DND-41 (cell line): ENCODE measurements at places on chromosomes 7 and 10.

GRCh38 chr10:35691522-35692236 lies 49.6 kb upstream of the FZD8 start:
- H3K4me1 ChIP-seq = no peaks in the 10 kb centered on the region
- DNase-seq = no peak
- no peaks in the 10 kb centered on the region for H3K36me3 ChIP-seq

DNA sequence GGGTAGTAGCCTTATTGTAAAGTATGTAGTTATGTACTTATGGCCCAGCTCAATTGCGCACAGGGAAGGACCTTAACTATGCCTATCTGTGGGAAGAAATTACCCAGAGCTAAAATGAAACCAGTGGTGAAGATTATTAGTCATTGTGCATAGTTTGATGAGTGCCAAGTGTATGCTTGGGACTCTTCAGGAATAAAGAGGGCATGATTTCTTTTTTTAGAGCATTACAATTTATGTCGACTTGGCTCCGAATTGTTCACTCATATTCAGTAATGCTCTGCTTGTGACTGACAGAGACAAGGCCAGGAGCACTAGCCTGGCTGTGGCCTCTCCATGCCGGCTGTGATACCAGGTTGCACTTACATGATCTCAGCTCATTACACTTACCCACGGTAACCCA lies 269.5 kb downstream of the TRIL start:
- no peak overlapping the region for H3K27ac ChIP-seq
- H3K27me3 ChIP-seq = peaks cover 8% of the 10 kb centered on the region
- H3K36me3 ChIP-seq = no peaks in the 10 kb centered on the region
- DNase-seq = no peak
- no peaks in the 10 kb centered on the region for H3K4me1 ChIP-seq

- H3K27me3 ChIP-seq = no peaks in the 10 kb centered on the region
- peak overlapping the region; percentile 94 for H3K27ac ChIP-seq
- DNase-seq = peak; percentile 89
- H3K36me3 ChIP-seq = peaks cover 51% of the 10 kb centered on the region
Measured at GRCh38 chr7:100583132-100584053, 2.5 kb downstream of the LRCH4 start.

DNA sequence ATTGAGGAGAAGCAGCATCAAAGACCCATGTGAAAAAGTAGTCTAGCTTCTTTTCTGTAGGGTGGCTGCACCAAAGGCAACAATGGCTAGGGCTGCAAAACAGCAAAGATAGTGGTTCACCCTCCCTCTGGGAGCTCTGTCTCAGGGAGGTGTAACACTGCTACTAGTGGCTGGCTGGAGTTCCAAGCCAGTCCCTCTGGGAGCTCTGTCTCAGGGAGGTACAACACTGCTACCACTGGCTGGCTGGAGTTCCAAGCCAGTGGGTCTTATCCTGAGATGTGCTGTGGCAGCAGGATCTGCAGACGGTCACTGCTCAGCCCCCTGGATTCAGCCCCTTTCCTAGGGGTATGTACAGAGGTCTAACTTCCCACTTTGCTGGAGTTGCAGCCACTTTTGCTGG lies 37.9 kb upstream of the TMEM140 start:
- H3K27ac ChIP-seq = no peak overlapping the region
- H3K36me3 ChIP-seq = no peaks in the 10 kb centered on the region
- DNase-seq = no peak
- H3K4me1 ChIP-seq = no peaks in the 10 kb centered on the region
- H3K4me3 ChIP-seq = no peak overlapping the region

GRCh38 chr7:129688503-129689222 lies 77.1 kb downstream of the NRF1 start:
- H3K4me1 ChIP-seq = no peaks in the 10 kb centered on the region
- H3K36me3 ChIP-seq = peaks cover 61% of the 10 kb centered on the region
- DNase-seq = no peak

- H3K27ac ChIP-seq = no peak overlapping the region
- no peaks in the 10 kb centered on the region for H3K4me1 ChIP-seq
- H3K27me3 ChIP-seq = no peaks in the 10 kb centered on the region
- no peaks in the 10 kb centered on the region for H3K36me3 ChIP-seq
- DNase-seq = peak; percentile 24
Measured at GRCh38 chr7:153190452-153190851, 430.9 kb downstream of the ACTR3B start.

- DNase-seq = no peak
- H3K36me3 ChIP-seq = no peaks in the 10 kb centered on the region
- no peaks in the 10 kb centered on the region for H3K27me3 ChIP-seq
- H3K4me3 ChIP-seq = no peak overlapping the region
- peaks cover 8% of the 10 kb centered on the region for H3K4me1 ChIP-seq
Measured at GRCh38 chr10:32148864-32149251, 92.6 kb upstream of the KIF5B start.

DNA sequence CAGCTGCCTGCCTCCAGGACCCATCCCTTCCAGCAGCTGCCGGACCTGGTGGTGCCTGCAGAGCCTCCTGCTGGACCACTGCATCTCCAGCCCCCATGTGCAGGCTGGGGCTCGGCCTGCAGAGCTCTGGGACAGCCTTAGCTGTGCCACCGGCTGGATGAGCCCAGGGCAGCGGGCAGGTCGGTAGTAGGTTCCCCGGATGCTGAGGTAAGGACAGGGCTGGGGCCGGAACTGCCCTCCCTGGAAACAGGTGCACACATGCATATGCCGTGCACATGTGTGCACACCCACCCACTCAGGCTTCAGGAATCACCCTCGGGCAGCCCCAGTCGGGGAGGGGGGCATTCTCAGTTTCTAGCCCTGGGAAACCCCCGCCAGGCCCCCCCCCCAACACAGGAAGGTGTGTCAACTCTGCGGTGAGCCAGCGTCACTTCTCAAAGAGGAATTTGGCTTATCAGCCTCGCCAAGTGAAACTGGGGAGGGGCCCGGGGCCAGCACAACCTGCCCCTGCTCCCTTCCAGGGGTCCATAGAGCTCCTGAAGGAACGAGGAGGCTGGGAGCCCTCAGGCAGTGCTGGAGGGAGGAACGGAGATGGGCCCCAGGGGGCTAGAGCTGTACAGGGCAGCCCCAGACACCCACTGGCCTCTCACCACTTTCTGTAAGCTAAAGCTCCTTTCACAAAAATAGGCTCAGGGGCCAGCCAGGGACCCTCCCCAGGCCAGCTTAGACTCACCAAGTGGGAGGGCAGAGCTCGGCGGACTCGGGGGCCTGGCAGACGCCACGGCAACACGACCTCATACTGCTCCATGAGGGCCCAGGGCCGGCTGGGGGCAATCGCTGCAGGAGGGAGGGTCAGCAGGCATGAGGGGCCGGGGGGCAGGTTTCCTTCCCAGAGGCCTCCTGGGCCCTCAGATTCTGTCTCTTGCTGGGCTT lies 1.7 kb downstream of the ADAM8 start:
- H3K36me3 ChIP-seq = peaks cover 23% of the 10 kb centered on the region
- H3K27me3 ChIP-seq = no peaks in the 10 kb centered on the region
- DNase-seq = no peak
- H3K4me1 ChIP-seq = no peaks in the 10 kb centered on the region
- H3K27ac ChIP-seq = no peak overlapping the region
- no peak overlapping the region for H3K4me3 ChIP-seq

GRCh38 chr10:61835069-61835945 lies 66.2 kb upstream of the ARID5B start:
- peak; percentile 8 for DNase-seq
- no peaks in the 10 kb centered on the region for H3K27me3 ChIP-seq
- peaks cover 14% of the 10 kb centered on the region for H3K4me1 ChIP-seq
- H3K36me3 ChIP-seq = no peaks in the 10 kb centered on the region

DNA sequence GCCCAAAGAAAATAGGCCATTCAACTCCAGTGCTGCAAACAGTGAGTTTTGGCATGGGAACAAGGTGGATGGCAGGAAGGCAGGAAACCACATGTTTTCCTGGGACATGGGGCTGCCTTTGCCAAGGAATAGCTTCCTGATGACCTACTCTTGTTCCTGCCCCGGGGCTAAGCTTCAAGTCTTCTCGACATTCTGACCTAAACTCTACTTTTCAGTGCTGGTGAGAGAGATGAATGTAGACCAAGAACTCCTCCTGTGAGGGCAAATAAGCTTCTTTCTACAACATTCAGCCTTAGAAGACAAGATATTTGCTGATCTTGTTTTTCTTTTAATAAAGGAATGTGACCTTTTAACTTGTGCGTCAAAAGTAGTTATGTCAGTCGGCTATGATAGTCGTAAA lies 199.0 kb downstream of the GPR37 start:
- no peaks in the 10 kb centered on the region for H3K27me3 ChIP-seq
- H3K27ac ChIP-seq = no peak overlapping the region
- H3K4me1 ChIP-seq = no peaks in the 10 kb centered on the region
- no peak overlapping the region for H3K4me3 ChIP-seq
- no peak for DNase-seq

GRCh38 chr10:48460182-48460581 lies 144.7 kb downstream of the ARHGAP22 start:
- no peak overlapping the region for H3K4me3 ChIP-seq
- H3K36me3 ChIP-seq = no peaks in the 10 kb centered on the region
- H3K4me1 ChIP-seq = no peaks in the 10 kb centered on the region
- DNase-seq = no peak
- H3K27ac ChIP-seq = no peak overlapping the region

- DNase-seq = no peak
- H3K4me1 ChIP-seq = no peaks in the 10 kb centered on the region; the same call in 1 of the 2 replicates
- H3K27ac ChIP-seq = peak overlapping the region; percentile 35; the same call in 1 of the 2 replicates
- no peak overlapping the region for H3K4me3 ChIP-seq
Measured at GRCh38 chr10:124703778-124704427, 40.3 kb downstream of the FAM53B start.

GRCh38 chr10:102603946-102604345 lies 40.3 kb upstream of the TRIM8 start:
- no peaks in the 10 kb centered on the region for H3K4me1 ChIP-seq
- H3K36me3 ChIP-seq = peaks cover 42% of the 10 kb centered on the region
- no peaks in the 10 kb centered on the region for H3K27me3 ChIP-seq
- no peak overlapping the region for H3K4me3 ChIP-seq
- H3K27ac ChIP-seq = no peak overlapping the region

DNA sequence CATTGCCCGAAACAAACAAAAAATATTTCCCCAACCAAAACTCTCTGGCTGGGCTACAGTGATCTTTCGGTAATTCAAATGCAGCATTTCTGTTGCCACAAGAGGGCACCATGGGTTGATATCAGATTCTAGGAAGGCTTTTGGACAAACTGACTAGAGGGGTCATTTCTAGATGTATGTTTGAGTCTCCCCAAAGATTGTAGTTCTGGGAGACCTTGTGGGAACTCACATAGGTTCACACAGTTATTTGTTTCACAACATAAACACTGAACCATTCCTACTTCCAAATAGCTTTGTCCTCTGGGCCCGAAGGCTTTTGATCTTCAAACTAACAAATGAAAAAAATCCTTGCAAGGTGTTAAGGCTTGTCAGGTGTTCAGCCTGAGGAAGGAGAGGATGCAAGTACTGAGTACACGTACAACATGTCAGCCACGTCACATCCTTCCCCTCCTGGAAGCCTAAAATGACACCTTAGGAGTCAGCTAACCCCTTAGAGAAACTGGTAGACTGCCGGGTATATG lies 37.0 kb upstream of the IL15RA start:
- H3K27me3 ChIP-seq = no peaks in the 10 kb centered on the region
- peak; percentile 54 for DNase-seq
- no peak overlapping the region for H3K4me3 ChIP-seq
- H3K27ac ChIP-seq = no peak overlapping the region
- H3K4me1 ChIP-seq = no peaks in the 10 kb centered on the region

GRCh38 chr7:33446551-33446950 lies 317.2 kb downstream of the BBS9 start:
- H3K4me3 ChIP-seq = no peak overlapping the region
- no peaks in the 10 kb centered on the region for H3K36me3 ChIP-seq
- H3K4me1 ChIP-seq = no peaks in the 10 kb centered on the region
- DNase-seq = no peak

GRCh38 chr10:86300931-86301830 lies 65.4 kb downstream of the GRID1 start:
- DNase-seq = no peak
- no peak overlapping the region for H3K4me3 ChIP-seq
- H3K36me3 ChIP-seq = no peaks in the 10 kb centered on the region
- H3K27ac ChIP-seq = no peak overlapping the region
- no peaks in the 10 kb centered on the region for H3K4me1 ChIP-seq
- no peaks in the 10 kb centered on the region for H3K27me3 ChIP-seq

DNA sequence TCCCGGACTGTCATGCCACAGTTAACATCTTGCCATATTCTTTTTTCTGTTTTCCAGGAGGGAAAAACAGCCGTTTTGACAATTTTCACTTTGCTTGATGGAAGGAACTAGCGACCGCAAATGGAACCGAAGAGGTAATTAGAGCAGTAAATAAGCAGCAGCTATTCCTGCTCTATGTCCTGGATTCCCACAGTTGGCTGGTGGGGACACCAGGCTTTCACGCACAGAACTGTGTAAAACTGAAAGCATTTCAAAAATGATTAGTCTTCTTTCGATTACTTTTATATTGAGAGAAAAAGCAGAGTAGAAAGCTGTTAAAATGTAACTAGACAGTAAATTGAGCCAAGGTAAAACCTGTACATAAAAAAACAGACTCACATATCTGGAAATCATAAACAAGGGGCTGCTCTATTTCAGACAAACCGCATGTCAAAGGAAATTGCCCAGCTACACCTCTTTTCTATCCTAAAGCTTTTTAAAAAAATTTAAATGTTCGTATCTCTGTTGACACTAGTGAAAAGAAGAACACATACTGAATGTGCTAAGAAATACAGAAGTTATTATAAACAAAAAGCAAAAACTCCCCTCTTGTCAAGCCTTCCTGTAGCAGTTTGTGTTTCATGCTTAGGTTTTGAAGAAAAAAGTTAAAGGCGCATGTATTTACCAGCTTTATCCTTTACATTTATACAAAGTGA lies 93.4 kb downstream of the RNF216 start:
- H3K36me3 ChIP-seq = peaks cover 53% of the 10 kb centered on the region
- H3K27me3 ChIP-seq = no peaks in the 10 kb centered on the region
- H3K27ac ChIP-seq = no peak overlapping the region
- no peaks in the 10 kb centered on the region for H3K4me1 ChIP-seq
